Jurkat, Clone E6-1 (cell line): ENCODE measurements at places on chromosomes 4 and X.
A peak's percentile ranks its signal among the peaks of the same experiment; 100 is the strongest.

- no peak for DNase-seq
Observed at GRCh38 chrX:81238166-81238565, 36.3 kb downstream of the SH3BGRL start.

DNA sequence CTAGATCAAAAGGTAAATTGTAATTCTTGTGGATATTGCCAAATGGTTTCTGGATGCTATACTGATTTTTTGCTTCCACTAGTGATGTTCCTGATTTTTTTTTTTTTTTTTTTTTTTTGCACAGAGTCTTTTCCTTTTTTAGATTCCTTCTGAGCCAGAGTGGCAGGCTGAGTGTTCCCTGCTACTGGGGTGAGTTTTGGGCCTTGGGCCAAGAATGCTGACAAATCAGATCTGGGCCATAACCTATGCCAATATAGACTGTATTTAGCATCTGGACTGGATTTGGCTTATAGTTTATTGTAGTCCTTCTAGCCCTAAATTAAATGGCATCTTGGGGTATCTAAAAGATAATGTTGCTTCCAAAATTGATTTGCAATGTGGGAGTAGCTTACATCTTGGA is 52.8 kb downstream of the REPS2 start:
- DNase-seq = no peak

- DNase-seq = no peak
Observed at GRCh38 chr4:98745366-98745765, 87.0 kb upstream of the TSPAN5 start.

DNA sequence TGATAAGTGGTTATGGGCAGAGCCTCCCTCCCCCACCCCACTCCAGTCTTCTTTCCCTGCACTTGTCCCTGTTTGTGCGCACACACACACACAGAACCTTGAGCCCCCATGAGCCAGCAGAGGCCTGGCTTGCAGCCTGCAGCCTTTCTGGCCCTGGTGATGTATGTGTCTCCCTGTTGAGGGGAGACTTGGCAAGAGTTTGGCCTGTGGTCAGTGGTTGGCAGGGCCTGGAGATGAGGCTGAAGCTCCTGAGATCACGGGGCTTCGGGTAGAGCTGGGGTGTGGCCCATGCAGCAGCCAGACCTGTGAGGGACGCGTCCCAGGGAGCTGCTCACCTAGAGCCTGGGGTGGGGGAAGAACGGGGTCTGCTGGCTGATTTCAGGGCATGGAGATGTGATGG is 2.3 kb downstream of the GPR173 start:
- no peak for DNase-seq

- DNase-seq = no peak
Observed at GRCh38 chrX:124194901-124195300, 137.6 kb upstream of the TEX13D start.

DNA sequence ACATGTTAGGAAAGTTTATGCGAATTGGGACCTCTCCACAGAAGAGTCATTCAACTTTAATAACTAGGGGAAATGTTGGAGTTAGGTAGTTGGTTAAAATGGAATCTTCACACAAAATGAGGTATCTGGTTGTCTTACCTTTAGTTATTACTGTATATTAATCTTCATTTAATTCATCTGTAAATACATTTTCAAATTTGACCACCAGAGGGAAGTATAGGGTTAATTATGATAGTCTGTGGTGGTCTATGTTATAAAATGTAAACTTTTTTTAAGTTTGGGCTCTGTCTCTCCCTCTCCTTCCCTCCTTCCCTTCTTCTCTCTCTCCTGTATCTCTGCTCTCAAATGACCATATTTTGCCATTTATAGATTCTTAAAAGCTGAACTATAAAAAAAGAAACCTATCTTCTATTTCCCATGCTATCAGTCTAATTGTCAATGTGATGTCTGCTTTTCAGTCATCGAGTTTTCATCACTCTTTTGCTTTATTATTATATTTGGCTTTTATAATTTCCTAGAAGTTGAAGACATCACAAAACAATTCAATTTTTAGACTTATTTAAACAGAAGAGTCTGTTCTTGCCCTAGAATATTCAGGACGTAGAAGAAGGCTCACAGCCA is 49.8 kb downstream of the TMEM144 start:
- DNase-seq = peak; percentile 18

GRCh38 chr4:153205757-153206156 is 1.5 kb downstream of the TRIM2 start:
- no peak for DNase-seq

DNA sequence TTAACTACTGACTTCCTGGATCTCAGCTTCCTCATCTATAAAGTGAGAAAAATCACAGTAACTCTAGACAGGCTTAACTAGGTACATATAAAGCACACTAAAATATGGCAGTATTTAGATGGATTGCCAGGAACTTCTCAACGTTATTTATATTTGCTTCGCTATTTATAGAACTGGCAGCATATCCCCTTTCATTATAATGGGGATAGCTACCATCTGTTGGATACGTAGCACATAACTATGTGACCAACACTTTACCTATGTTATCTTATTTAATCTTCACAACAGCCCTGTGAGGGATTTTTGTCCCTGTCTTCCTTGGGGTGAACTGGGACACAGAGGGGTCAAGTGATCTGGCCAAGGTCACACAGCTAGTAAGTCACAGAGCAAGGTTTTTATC is 64.6 kb downstream of the ENPEP start:
- DNase-seq = no peak

GRCh38 chr4:18533262-18533775 is 511.8 kb upstream of the LCORL start:
- no peak for DNase-seq

DNA sequence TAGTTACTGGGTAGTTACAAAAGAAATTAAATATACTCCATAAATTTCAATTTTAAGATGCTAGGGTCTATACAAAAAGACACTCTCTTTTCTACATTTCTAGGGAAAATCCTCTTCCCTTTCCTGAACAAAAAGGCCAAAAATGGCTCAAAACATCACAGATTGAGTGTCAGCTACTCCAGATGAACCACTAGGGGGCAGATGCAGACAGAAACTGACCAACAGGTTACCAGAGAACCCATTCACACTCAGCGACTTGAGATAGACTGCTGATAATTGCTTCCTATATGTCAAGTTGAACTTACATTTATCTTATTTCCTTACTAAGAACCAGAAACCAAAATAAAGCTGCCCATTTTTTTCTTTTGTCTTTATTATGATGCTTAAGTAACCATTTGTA is 83.4 kb upstream of the MID1IP1 start:
- DNase-seq = peak; percentile 16

DNA sequence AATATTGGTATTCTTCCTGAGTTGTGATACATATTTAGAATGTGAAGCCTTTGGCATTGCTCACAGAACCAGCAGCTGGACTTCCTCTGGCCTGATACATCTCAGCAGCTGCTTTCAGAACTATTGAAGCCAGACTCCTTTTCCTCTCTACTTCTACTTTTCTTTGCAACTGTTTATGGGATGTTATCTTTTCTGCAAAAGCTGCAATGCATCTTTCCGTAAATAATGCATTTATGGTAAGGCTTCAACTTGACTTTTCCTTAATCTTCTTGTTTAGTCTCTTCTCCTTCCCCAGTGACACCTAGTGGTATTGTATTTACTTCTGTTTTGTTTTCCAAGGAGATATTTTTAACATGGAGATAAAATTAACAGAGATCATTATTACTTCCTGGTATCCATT is 1548.7 kb downstream of the PCDH7 start:
- no peak for DNase-seq

GRCh38 chrX:94545722-94546121 is 871.7 kb downstream of the FAM133A start:
- no peak for DNase-seq

- DNase-seq = no peak
Observed at GRCh38 chr4:81019006-81019405, 11.5 kb upstream of the BMP3 start.

DNA sequence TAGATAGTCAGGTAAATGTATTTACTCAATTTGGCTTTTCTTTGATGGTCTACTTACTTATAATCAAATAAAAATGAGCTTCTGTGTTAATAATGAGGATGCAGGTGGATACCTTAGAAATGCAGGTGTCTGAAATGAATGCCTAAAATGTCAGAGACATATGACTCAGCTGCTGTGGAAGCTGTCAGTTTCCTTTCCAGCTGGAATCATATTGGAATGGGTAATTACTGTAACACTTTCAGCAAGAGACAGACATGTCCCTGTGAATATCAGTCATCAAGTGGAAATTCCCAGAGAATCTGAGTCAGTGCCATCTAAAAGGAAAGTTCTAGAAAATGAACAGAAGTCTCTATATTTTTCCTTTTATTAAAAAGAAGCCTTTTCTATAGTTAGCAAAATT is 783.0 kb upstream of the AADAT start:
- no peak for DNase-seq

DNA sequence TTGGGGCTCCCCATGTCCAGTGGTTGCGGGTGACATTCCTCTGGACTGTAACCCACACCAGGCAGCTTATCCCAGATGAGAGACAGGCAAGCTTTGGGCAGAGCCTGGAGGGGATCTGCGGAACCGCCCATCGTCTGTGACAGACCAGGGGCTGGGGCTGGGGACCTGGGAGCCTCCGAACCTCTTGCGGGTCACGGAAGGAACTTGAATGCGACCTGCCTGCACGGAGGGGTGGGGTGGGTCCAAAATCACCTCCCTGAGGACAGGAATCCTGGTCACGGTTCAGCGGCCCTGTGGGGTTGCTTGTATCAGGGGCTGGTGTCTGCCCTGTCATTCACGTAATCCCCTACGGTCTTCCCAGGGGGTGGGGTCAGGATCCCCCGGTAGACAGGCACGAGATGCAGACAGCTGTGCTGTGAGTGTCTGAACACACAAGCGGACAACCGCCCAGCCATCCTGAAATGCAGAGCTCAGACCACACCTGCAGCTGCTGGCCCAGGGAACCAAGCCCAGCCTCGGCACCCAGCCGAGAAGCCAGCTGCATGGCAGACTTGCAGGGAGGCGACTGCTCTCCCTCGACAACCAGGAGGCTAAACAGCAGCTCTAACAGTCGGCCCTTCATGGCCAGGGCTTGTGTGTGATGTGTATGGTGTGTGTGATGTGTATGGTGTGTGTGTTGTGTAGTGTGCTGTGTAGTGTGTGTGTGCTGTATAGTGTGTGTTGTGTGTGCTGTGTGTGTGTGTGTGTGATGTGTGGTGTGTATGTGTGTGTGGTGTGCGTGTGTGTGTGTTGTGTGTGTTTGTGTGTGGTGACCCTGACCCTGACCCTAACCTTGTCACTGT is 105.9 kb upstream of the ADRA2C start:
- no peak for DNase-seq

- DNase-seq = no peak
Observed at GRCh38 chrX:95057341-95057740, 1383.3 kb downstream of the FAM133A start.

- DNase-seq = no peak
Observed at GRCh38 chr4:61909031-61909430, 708.9 kb downstream of the ADGRL3 start.

DNA sequence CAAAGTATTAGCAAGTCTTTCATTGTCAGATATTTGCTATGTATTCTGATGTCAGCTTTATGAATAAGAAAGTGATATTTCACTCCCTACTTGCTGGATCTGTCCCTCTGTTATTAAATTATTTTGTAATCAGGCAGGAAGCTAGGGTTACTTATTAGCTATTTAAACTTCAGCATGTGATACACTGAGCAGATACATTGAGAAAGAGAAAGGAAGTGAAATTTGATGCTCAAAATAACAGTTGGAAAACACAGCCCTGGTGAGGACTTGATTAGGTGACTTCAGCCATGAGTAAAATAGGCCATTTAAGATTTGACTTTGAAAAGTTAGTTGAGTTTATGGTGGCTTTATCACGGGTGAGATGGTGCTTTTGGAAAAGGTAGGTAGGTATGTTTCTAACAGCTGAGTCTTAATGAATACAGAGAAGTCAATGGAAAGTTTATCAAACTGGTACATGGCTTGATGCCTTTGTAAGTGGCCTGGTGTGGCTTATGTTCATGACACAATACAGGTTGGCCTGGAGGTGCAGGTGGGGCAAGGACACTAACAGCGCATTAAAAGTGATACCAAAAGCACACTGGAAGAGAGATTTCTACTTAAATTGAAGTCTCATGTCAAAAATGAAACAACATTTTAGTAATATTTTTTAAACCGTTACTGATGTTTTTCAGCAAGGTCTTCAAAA is 321.2 kb upstream of the SPOCK3 start:
- no peak for DNase-seq

GRCh38 chr4:186727977-186728519 is 4.4 kb upstream of the FAT1 start:
- no peak for DNase-seq

GRCh38 chr4:39706334-39706733 is 8.4 kb downstream of the UBE2K start:
- no peak for DNase-seq

DNA sequence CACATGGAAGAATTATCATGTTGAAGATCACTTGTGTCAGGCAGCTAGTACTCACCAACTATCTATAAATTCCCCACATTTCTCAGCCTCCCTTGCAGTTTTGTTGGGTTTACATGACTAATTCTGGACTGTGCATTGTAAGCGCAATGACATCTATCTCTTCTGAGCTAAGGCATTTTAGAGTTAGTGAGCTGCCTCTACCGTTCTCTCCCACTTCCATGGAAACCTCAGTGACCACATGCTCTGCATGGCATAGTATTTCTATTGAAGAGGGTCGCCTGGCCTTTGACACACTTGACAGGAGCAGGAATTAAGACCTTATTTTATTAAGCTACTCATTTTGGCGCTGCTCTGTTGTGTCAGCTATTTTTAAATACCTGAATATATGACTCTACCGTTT is 67.5 kb upstream of the NPY2R start:
- no peak for DNase-seq

- DNase-seq = no peak
Observed at GRCh38 chr4:145773581-145774234, 93.8 kb downstream of the C4orf51 start.

DNA sequence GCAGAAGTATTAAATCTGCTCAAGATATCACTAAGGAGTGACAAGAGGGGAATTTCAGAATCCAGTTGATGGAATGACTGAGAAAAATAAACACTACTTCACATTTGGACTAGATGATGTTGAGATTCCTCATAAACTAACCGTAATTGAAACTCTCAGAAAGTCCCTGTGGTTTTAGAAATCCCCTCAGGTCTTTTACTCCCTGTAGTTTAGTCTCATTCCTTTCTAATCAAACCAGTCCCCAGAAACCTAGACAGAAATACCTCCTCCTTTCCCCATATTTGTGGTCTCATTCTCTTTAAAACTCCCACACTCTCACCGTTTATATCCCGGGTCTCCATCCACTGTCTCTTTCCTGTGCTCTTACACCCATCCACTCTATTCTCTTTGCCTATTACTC is 15.0 kb upstream of the TLR1 start:
- DNase-seq = no peak

DNA sequence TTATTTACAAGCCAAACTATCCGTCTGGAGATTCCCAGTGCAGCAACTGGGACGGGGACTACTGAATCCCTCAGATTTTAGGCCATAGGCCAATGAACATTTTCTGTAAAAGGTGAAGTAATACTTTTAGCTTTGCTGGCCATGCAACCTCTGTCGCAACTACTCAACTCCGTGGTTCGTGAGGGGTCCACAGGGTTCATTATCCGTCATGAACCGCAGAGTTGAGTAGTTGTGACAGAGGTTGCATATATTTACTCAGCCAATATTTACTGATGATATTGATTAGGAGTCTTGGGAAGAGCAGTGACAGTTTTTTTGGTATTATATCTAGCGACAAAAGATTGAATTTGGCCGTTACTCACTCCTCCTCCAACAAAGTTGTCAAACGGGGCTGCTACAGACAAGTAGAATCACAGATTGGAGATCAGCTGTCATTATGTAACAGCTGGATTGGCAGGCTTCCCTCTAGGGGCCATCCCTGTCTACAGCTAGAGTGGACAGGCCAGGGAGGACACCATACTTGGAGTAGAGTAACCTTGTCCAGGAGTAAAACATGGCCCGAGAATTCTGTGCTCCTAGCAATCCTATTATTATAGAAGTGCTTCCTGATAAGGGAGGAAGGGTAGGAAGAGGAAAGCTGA is 37.2 kb upstream of the CD38 start:
- no peak for DNase-seq
